ENCODE measurements at places on chromosomes 2 and 18.

GRCh38 chr2:135299658-135300244 lies 231.3 kb downstream of the ZRANB3 start:
- DNase-seq: no peak

DNA sequence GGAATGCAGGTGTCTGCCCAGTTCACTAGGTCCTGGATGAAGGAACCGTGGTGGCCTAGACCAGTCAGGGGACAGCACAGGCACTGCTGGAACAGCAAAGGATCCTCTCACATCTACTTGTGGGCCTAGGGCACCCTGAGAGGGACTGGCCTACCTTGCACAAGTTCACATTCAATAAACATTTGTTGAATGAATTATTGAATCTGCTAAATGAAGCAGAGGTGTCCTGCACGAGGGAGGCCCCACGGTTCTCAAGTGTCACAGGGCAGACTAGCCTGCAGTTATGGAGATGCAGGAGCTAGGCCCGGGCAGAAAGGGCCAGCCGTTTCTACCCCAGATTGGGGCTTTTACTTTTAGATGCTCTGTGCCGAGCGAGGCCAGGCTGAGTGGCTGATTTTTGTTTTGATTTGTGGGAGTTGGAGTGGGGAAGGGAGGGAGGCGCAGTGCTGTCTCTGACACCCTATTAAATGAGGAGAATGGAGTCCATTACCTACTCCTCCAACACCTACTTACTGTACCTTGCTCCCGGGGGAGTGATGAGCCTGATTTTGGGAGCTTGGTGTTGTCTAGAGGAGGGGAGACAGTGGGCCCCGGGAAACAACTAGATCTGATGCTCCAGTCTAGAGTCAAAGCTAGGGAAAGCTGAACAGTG lies 18.4 kb downstream of the SH2D6 start:
- DNase-seq: no peak

DNA sequence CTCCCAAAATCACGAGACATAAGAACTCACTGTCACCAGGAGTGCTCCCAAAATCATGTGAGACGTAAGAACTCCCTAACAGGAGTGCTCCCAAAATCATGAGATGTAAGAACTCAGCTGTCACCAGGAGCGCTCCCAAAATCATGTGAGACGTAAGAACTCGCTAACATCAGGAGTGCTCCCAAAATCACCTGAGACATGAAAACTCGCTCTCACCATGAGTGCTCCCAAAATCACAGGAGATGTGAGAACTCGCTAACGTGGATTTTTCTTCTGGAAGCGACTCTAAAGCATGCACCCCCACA lies 53.1 kb downstream of the CTDP1 start:
- DNase-seq: no peak

GRCh38 chr18:44588508-44588907 lies 92.2 kb upstream of the SETBP1 start:
- no peak for DNase-seq

DNA sequence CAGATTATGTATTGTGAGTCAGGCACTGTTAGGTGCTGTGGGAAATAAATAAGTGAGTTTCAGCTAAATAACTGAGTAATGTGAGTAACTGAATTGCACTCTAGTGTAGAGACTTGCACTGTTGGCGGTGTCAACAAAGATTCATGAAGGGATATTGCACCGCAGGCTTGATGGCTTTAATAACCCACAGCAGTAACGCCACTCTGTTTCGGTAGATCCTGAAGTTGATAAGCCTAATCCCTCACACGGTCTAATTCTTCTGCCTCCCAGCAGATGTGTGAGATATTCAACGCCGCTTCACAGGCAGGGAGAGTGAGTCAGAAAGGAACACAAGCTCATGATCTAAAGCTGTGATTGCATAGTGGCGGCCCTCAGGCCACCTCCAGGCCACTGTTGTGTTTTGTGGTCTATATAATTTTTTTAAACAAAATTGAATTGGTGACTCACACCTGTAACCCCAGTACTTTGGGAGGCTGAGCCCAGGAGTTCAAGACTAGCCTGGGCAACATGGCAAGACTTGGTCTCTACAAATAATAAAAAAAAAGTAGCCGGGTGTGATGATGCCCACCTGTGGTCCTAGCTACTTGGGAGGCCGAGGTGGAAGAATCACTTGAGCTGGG lies 94.3 kb downstream of the LIPG start:
- DNase-seq: no peak

Measured in CD4-positive, alpha-beta T cell treated with Interleukin-6 for 4 hours (primary cell).